Activated naive CD4-positive, alpha-beta T cell treated with Interleukin-2 at 50 U/mL for 16 hours (primary cell): ENCODE measurements at places on chromosomes 2 and 18.

DNA sequence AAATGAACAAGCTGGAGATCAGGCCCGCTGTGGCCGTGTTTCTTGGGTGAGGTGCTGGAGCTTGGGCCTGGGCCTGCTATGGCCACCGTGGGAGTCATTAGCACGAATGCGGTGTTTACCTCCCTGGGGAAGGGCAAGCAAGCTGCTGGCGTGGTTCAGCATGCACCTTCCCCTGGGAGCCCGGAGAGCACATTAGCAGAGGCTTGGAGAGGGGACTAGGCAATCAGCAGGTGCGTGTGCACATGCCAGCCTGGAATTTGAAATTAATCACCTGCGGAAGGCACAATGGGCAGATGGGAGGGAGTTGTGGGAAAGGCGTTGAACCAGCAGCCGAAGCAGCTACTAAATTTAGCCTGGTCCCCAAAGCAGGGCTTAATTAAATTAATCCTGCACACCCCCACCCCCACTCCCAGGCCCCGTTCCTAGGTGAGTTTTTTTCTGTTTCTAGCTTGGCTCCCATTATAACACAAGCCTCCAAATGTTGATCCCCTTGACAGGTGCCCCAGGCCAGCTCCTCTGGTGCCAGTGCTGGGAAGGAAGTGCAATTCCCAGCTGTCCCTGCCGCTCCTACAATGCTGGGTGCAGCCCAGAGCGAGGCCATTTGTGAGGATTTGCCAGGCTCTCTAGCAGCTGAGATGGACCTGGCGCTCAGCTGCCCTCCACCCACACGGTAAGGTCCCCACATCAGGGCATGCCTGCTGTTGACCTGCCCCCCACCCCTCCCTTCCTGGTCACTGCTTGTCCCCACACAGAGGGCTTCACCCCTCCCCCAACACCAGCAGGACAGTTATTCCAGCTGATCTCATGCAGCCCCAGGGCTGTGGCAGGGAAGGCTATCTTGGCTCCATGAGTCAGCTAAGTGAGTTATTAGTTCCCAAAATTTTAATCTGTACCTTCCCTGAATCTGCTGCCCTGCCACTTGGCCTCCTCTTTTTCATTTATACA, 115.0 kb downstream of the ZBTB7C start:
- no peak for DNase-seq

GRCh38 chr18:9824952-9825371, 60.8 kb upstream of the TXNDC2 start:
- DNase-seq: no peak

GRCh38 chr2:24315669-24316068, 44.7 kb downstream of the ITSN2 start:
- no peak for DNase-seq

- no peak for DNase-seq
Measured at GRCh38 chr2:42371611-42372473, 10.8 kb upstream of the COX7A2L start.

- DNase-seq: no peak
Measured at GRCh38 chr2:105313877-105314276, 15.7 kb downstream of the TGFBRAP1 start.
